ENCODE measurements at places on chromosomes 7 and 10. TPM values are rescaled to one million over a fixed set of nuclear protein-coding genes. Genes with fewer than 3 reads are reported as not detected.

CYP3A5 gene
- 0.31 TPM for total RNA-seq

SCIN gene
- 5.6 TPM for total RNA-seq

LRRC18 gene
- total RNA-seq = not detected

CYP17A1 gene
- total RNA-seq = 2.1 TPM

TAS2R3 gene
- 0.49 TPM for total RNA-seq

CTAGE8 gene
- total RNA-seq = 5.2 TPM

SYNPO2L gene
- total RNA-seq = not detected

SDK1 gene
- total RNA-seq = 47.4 TPM

NAMPT gene
- total RNA-seq = 80.8 TPM

TDRD1 gene
- not detected for total RNA-seq

SUN3 gene
- total RNA-seq = 0.49 TPM

UPK3BL2 gene
- total RNA-seq = 14.4 TPM

AOC1 gene
- 0.15 TPM for total RNA-seq

FBXL13 gene
- total RNA-seq = 2.5 TPM

BAMBI gene
- 3.9 TPM for total RNA-seq

KAZALD1 gene
- total RNA-seq = 21.2 TPM

MRLN gene
- not detected for total RNA-seq

RSPH10B2 gene
- 0.15 TPM for total RNA-seq

PRKAR2B gene
- 0.51 TPM for total RNA-seq

SH2D4B gene
- 0.10 TPM for total RNA-seq

IMMP2L gene
- 8.8 TPM for total RNA-seq

DDX56 gene
- total RNA-seq = 147 TPM

MSMB gene
- not detected for total RNA-seq

OPALIN gene
- total RNA-seq = not detected

CCDC3 gene
- total RNA-seq = 0.10 TPM

GBX1 gene
- total RNA-seq = not detected

KLF14 gene
- total RNA-seq = 0.39 TPM

ATG9B gene
- 0.98 TPM for total RNA-seq

PRRT4 gene
- 0.77 TPM for total RNA-seq

PDGFA gene
- 18.5 TPM for total RNA-seq

CPEB3 gene
- total RNA-seq = 2.4 TPM

ANK3 gene
- 2.5 TPM for total RNA-seq

SMIM30 gene
- 10.1 TPM for total RNA-seq

SKIDA1 gene
- 9.3 TPM for total RNA-seq

TEX36 gene
- not detected for total RNA-seq

TUBB8 gene
- total RNA-seq = 0.08 TPM

ABHD11 gene
- total RNA-seq = 54.2 TPM

DENND2A gene
- total RNA-seq = 1.4 TPM

CTAGE4 gene
- total RNA-seq = 5.9 TPM

PNLIPRP1 gene
- total RNA-seq = 0.95 TPM

CUBN gene
- 1.3 TPM for total RNA-seq

C7orf33 gene
- total RNA-seq = not detected

TMEM229A gene
- total RNA-seq = not detected

UCN3 gene
- not detected for total RNA-seq

TLX1 gene
- total RNA-seq = 0.13 TPM

COL17A1 gene
- 0.26 TPM for total RNA-seq

HTR5A gene
- not detected for total RNA-seq

CXCL12 gene
- 0.82 TPM for total RNA-seq
